ENCODE measurements at places on chromosomes 3 and 15.

- DNase-seq: no peak
These were observed 207.9 kb upstream of the SLC2A2 start for GRCh38 chr3:171234298-171235010.

GRCh38 chr15:87573534-87573933 is 683.0 kb downstream of the NTRK3 start:
- no peak for DNase-seq

GRCh38 chr3:196968233-196969133 is at the start of gene PIGZ:
Gene PIGZ (minus strand): TSS chr3:196968833. CDS start chr3:196952031, 16,802 bp downstream.
- peak; percentile 8 for DNase-seq

DNA sequence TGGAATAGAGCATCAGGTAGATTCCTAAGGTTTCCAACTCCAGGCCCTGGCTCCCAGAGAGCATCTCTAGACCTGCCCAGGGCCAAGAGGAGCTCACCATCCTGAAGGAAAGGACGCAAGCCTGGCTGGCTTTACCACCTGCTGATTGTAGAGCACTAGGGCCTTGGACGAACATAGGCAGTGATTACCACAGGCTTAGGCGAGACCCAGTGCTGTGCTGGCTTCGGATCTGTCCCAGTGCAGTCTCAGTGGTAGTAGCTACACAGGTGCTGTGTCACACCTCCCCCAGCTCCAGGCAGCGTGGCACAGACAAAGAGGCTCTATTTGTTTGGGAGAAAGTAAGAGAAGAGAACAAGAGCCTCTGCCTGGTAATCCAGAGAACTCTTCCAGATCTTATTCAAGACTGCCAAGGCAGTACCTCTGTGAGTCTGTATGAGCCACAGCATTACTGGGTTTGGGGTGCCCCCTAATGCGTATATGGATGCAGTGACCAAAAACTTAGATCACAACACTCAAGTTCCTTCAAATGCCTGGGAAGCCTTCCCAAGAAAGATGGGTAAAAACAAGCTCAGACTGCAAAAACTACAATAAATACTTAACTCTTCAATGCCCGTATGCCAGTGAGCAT is 25.4 kb downstream of the ISG20 start:
- DNase-seq: no peak

DNA sequence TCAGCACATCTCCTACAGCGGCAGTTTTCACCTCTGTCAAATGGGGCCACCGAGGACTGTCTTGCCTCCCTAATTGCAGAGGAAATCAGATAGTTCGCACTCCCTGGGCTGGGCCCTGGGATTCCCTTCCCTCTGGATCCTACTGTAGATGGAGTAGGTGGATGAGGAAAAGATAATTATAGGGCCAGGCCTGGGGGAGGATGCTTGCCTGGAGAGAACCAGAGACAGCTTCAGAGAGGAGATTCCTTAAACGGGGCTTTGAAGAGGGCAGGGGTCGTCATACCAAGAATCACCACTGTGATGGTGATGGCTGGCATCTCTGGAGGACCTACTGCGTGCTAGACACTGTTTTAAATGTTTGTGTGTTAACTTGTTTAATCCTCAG is 50.8 kb upstream of the SLC6A6 start:
- DNase-seq: no peak

DNA sequence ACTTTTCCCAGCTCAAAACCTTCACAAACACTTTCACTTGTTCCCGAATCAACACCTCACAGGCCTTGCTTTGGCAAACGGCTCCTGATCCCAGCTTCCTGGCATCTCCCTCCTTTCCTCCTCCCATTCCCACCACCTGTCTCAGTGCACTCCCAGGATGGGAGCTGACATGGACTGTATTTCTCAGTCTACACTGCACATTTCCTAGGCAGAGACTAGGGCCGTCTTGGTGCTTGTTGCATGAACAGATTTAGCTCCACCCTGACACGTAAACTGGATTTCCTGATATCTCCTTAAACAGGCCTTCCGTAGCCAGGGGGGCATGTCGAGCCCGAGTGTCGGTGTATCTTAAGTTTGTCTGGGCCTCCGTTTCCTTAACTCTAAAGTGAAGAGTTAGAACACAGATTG is 790 bp upstream of the WHAMM start:
- DNase-seq: no peak

- DNase-seq: no peak
These were observed 494.7 kb upstream of the PROK2 start for GRCh38 chr3:72279631-72280041.

DNA sequence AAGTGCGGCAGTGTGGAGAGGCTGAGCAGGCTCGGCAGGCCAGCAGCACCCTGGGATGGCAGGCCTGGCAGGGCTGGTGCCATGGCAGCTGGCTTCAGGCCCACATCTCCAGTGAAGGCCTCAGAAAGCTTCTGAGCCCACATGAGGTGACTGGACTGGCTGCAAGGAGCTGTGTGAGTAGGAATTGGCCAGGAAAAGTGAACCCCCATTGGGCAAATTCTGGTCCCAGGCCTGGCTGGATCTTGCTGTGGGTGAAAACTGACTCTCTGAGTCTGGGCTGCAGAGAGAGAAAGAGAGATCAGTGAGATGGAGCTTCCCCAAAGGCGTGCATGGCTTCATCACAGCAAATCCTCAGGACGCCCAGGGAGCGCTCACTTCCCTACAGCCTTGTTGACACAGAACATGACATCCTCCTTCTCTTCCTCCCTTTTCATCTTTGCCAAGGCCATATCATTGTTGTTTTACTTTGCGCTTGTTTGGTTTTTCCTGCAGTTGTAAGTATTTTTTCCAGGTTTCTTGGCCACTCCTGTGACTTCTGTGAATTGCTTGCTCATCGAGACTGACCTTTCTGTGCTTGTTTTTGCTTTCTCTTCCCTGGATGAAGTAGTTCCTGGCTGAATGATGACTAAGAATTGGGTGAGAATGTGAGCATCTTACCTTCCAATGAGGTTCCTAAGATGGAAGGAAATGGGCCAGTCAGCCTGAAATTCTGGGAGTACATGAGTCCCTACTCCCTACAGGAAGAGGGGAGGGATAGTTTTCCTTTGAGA is 299.1 kb downstream of the TLE3 start:
- no peak for DNase-seq

- DNase-seq: no peak
These were observed 417.0 kb upstream of the MEIS2 start for GRCh38 chr15:37517191-37517895.

DNA sequence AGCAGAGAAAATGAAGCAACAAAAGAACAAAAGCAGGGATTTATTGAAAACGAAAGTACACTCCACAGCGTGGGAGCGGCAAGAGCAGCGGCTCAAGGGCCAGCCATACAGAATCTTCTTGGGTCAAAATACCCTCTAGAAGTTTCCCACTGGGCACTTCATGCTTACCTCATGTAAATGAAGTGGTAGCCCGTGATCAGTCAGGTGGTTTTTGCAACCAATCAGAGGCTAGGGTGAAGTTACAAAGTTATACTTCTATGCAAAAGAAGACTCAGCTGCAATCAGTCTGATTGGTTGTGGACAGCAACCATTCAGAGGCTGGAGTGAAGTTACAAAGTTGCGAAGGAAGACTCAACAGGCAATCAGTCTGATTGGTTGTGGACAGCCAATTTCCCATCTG is 37.8 kb upstream of the TRH start:
- no peak for DNase-seq

DNA sequence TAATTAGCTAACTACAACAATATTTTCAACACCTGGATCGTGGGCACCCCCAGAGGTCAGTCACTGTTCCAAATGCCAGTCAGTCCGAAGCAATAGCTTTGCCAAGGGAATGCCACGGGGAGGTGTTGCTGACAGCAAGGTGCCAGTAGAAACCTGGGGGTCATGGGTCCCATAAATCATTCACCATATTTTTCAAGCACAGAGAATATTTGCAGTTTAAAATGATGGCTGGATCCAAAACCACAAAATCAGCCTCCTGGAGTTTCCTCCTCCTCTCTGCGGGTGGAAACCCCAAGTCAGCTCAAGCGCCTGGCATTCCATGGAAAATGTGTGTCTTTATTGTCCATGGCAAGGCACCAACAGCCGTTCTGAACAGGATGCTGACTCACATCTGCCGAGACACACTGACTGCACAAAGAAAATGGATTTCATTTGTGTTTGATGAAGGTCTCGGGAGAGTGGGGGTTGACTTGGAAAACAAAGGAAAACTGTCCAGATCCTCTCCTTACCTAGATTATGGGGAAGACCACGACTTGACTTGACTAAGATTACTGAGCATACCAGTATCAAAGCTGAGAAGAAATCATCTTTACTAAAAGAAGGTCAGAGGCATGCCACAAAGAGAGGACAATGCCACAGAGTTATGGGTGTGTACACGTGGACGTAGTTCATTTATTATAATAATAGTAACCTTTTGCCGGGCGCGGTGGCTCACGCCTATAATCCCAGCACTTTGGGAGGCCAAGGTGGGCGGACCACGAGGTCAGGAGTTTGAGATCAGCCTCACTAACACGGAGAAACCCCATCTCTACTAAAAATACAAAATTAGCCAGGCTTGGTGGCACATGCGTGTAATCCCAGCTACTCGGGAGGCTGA is 26.4 kb downstream of the ANXA2 start:
- DNase-seq: no peak

DNA sequence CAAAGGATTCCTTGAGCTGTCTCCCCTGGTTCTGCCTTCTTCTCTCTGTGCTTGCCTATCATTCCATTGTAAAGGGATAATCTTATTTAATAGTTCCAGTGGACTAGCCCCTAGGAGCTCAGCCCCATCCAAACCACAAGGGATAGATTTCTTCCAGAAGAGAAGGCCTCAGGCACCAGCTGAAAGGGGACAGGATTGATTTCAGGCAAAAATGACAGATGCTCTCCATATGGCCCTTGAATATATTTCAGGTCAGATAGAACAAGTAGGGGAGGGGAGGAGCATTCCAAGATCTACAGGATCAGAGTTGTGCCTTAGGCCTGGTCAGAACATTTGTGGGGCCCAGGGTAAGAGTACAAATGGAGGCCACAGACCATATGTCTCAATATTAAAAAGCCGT is 85.3 kb downstream of the RPLP1 start:
- DNase-seq: no peak

GRCh38 chr15:83112233-83112955 is 4.9 kb downstream of the TM6SF1 start:
- DNase-seq: no peak

DNA sequence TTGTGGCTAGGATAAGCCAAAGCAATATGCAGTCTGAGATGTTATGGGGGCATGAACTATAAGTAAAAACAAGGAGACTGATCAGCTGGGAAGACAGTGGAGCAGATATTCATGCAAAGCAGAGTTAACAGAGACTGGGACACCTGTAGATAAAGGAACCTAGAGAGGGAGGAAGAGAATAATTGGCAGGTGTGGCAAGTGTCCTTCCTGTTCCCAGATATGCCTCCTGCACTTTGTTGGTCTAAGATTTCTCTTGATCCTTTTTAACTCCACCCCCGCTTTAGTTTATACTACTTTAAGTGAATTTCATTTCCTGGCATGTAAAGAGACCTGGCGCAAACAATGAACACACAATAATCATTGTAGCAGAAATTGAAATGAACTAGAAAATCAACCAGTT is 169.4 kb downstream of the CNTN6 start:
- no peak for DNase-seq

DNA sequence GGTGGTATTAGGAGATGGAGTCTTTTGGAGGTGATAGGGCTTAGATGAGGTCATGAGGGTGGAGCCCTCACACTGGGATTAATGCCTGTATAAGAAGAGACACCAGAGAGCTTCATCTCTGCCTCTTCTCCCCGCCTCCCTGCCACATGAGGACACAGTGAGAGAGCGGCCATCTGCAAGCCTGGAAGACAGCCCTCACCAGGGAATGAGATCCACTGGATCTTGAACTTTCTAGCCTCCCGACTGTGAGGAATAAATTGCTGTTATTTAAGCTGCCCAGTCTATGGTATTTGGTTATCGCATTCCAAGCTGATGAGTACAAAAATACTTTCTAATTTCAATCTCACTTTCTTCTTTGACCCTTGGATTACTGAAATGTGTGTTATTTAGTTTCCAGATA is 121.4 kb downstream of the OCA2 start:
- DNase-seq: no peak

DNA sequence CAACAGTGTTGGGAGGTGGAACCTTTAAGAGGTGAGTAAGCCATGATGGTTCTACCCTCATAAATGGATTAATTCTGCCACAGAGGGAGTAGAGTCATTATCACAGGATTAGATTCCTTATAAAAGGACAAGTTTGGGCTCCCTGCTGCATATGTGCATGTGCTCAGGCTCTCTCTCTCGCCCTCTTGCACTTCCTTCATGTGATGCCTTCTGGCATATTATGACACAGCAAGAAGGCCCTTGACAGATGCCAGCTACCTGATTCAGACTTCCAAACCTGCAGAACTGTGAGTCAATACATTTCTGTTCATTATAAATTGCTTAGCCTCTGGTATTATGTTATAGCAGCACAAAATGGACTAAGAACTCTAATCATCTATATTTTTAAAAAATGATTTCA is 205.3 kb downstream of the CTNNB1 start:
- DNase-seq: no peak

GRCh38 chr3:190192087-190192486 is 71.4 kb upstream of the P3H2 start:
- DNase-seq: no peak

DNA sequence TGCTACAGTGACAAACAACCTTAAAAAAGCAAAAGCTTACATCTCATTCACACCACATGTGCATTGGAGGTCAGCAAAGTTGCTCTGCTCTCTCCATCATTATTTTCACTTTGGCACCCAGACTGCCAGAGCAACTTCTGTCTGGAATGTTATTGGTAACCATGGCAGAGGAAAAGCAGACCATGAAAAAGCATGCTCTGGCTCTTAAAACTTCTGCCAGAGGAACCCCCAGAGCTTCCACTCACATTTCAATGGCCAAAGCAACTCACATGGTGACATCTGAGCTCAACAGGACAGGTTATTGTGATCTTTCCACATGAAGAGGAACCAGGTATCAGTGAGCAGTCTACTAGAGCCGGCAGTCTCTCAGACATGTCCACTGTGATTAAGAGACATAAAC is 21.9 kb upstream of the FRMD5 start:
- no peak for DNase-seq

GRCh38 chr15:57528940-57529565 is 62.7 kb upstream of the MYZAP start:
- DNase-seq: no peak

DNA sequence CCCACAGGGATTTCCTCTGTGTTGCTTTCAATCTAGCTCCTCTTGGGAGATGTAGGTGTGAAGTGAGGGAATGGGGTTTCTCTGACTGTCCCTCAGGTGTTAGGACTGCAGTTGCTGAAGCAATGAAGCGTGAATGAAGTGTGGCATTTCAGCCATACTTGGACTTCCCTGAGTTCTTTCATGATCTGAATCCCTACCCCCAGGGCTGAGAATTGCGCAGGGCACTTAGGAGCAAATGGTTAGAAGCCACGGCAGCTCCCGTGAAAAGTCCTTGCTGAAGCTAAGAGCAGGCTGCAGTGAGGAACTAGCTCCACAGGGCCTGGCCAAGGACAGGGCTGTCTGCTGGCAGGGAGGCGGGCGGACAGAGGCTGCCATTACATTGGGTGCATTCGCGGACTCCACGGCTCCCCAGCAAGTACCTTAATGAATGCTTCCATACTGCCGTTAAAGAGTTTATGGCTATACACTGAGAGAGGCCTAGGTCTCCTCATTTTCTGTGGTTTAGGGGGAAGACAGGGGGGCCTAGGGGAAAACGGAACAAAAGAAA is 69.0 kb upstream of the RAD18 start:
- DNase-seq: no peak
